D341Med (cell line): ENCODE measurements at places on chromosomes 6 and 20.
A peak's percentile ranks its signal among the peaks of the same experiment; 100 is the strongest.

- DNase-seq = no peak
Measured at GRCh38 chr6:139988685-139989084, 614.2 kb upstream of the CITED2 start.

GRCh38 chr6:144574796-144575195, 289.7 kb downstream of the UTRN start:
- no peak for DNase-seq

DNA sequence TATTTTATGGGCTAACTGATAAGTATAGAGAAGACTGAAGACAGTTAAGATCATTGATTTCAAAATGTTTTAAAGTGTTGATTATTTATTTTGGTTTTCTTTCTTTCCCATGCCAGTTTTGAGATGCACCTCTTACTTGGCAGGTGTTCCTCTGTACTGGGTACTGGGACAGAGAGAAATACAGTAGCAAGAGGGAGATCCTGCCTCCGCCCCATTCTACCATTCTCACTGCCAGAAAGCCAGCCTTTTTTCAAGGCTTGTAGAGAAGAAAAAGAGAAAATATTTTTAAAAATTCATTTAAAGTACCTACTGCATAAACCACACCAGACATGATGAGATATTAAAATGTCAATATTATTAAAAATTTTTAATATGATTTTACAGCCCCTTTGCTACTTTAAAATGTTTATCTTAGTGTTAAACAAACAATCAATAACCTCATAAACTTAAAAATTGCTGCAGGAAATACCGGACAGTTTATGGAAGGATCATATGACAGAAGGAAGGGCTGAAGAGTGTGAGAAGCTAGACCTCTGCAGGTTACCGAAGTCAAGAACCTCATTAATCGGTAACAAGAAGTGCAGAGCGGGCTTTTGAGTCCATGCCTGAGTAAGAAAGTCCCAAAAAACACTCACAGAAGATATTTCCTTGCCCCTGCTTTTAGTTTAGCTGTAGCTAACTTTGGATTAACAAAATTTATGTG, 117.8 kb upstream of the ESR1 start:
- no peak for DNase-seq

- no peak for DNase-seq
Measured at GRCh38 chr6:12034837-12035236, 22.7 kb downstream of the HIVEP1 start.

- DNase-seq = no peak
Measured at GRCh38 chr6:112176175-112176574, 78.2 kb downstream of the LAMA4 start.

GRCh38 chr6:39086711-39087110, 28.3 kb downstream of the SAYSD1 start:
- no peak for DNase-seq

GRCh38 chr6:170148709-170149470, 142.0 kb downstream of the DLL1 start:
- DNase-seq = no peak

- no peak for DNase-seq
Measured at GRCh38 chr6:9100869-9101580, 665.7 kb upstream of the SLC35B3 start.

- no peak for DNase-seq
Measured at GRCh38 chr6:38370653-38371601, 268.8 kb downstream of the BTBD9 start.

GRCh38 chr20:12660918-12661317, 347.9 kb upstream of the SPTLC3 start:
- DNase-seq = no peak

GRCh38 chr6:143784316-143784715, 58.8 kb upstream of the LTV1 start:
- DNase-seq = no peak

GRCh38 chr6:168078943-168079405, at the start of gene FRMD1:
Gene FRMD1 (minus strand): TSS chr6:168079212. CDS start chr6:168079094, 118 bp downstream.
- DNase-seq = no peak

DNA sequence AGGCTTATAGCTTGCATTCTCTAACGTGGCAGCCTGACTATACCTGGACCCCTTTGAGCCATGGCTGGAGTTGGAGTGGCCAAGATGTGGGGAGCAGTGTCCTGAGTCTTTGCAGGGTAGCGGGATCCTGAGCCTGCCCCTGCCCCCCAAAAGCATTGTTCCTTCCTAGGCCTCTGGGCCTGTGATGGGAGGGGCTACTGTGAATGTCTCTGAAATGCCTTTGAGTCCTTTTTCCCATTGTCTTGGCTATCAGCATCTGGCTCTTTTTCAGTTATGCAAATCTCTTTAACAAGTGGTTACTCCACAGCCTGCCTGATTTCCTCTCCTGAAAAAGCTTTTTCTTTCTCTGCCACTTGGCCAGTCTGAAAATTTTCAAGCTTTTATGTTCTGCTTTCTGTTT, 17.0 kb upstream of the PRL start:
- DNase-seq = no peak

DNA sequence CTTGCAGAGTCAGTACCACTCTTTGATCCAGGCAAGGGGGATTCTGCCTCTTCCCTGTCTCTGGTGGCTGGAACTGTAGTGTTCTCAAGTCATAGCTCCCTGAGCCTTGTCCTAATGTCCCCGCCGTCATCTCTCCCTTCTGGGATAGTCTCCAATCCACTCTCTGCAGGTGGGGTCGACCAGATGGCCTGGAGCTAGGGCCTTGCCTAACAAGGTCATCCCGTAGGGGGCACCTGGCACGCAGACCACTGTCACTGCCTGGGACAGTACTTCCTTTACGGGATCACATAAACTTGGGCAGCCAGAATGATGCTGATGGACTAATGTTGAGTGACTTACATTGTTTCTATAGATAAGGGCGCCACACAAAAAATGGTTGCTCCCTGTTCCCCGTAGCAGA, 118.9 kb upstream of the SLC22A23 start:
- DNase-seq = no peak

DNA sequence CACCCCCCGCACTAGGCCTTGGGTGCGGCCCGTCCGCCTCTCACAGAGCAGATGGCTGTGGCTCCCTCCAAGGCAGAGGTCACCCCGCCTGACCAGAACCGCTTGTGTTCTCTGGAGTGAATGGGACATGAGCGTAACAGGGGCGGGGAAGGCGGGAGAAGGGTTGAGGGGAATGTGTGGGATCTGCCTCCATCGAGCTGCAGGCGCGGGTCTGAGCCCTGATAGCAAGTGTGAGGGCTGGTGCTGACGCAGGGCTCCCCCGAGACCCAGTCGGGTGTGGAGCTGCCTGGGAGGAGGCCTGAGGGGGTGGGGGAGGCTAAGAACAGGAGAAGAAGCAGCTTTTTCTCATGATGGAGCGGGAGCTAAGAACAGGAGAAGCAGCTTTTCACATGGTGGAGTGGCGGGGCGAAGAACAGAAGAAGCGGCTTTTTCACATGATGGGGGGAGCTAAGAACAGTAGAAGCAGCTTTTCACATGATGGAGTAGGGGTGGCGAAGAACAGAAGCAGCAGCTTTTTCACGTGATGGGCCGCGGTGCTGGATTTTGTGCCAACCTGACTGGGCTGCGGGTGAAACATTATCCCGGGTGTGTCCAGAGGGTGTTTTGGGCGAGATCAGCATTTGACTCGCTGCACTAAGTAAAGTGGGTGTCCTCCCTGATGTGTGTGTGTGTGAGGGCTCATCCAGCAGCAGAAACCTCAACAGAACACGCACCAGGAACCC, 169.3 kb downstream of the TTLL2 start:
- DNase-seq = no peak

GRCh38 chr6:78093906-78094305, 441.1 kb downstream of the MEI4 start:
- DNase-seq = no peak

DNA sequence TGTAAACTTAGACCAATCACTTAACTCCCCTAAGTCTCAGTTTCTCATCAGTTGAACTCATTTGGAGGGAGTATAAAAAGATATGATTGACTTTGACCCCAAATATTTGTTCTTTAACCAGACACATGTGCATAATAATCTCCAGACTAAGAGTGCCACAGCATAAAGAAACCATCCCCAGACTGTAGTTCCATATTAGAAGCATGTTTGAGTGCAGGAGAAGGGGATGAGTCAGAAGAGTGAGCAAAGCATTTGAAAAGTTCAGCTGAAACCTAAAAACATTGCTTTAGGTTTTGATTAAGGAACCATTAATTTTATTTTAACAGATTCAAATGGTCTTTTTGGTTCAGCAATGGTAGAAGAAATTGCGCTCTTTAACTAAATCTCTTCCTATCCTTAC, 654.8 kb downstream of the UTRN start:
- DNase-seq = no peak

DNA sequence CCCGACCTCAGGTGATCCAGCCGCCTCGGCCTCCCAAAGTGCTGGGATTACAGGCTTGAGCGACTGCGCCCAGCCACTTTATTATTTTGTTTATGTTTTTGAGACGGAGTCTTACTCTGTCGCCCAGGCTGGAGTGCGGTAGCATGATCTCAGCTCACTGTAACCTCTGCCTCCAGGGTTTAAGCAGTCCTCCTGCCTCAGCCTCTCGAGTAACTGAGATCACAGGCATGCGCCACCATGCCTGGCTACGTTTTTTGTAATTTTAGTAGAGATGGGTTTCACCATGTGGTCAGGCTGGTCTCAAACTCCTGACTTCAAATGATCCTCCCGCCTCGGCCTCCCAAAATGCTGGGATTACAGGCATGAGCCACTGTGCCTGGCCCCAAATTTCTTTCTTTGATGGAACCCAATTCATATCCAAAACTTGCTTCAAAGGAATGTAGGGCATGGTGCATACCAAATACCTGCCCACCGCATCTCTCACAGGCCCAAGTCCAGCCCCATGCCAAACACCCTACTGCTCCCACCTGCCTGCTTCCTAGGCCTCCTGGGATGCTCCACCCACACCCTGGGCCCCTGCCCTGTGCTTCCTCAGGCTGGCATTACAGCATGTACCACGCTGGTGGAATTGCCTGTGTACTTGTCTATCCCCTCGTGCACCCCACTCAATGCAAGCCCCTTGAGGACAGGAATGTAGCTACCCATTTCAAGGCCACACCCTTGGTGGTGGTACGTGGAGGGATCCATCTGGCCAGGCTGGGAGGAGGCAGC, 4.9 kb upstream of the HMGA1 start:
- DNase-seq = peak; percentile 4
